ENCODE measurements at places on chromosomes 4 and X.

DNA sequence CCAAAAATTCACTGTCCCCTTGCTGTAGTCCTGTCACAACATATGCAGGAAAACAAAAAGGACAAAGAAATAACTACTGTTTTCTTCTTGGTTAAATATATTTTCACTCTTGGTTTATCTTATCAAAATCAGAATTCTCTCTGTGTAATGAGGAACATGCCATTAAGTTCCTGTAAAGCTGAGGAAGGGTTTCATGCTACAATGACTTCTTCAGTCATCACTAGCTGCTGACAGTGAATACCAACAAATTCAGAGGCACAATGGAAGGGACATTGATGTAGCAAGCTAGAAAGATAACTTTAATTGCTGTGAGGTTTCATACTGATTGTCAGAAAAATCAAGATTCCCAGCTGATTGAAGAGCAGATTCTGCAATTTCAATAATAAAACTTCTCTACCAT is 782.9 kb upstream of the HTR2C start:
- no peak for DNase-seq

GRCh38 chrX:131812847-131813825 is 210.0 kb upstream of the STK26 start:
- DNase-seq, result peak; percentile 70

- DNase-seq, result no peak
Measured at GRCh38 chr4:150389896-150390530, 191.9 kb upstream of the MAB21L2 start.

DNA sequence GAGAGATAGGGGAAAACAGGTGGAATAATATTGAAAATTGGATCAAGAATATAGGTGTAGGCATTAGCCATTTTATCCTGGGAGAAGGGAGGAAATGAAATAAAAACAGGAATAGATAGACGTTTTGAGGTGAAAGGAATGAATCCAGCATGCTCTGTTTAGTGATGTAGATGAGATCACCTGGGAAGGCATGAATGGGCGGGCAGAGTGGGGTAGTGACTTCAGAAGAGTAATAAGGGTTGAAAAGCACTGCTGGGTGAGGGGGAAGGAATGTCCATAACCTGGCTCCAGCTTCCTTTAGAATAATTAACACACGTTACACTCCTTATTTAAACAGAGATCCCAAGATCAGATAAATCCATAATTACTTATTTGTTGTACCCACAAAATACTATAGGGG is 191.1 kb upstream of the ANXA3 start:
- no peak for DNase-seq
